ENCODE measurements at places on chromosomes 1 and 21. TPM values are rescaled to one million over a fixed set of nuclear protein-coding genes. Genes with fewer than 3 reads are reported as not detected.

GRCh38 chr1:37922767-37923550, 23.9 kb downstream of the INPP5B start:
- no peak for DNase-seq

The GLMP gene
- total RNA-seq = 26.5 TPM

The OR14K1 gene
- not detected for total RNA-seq

DNA sequence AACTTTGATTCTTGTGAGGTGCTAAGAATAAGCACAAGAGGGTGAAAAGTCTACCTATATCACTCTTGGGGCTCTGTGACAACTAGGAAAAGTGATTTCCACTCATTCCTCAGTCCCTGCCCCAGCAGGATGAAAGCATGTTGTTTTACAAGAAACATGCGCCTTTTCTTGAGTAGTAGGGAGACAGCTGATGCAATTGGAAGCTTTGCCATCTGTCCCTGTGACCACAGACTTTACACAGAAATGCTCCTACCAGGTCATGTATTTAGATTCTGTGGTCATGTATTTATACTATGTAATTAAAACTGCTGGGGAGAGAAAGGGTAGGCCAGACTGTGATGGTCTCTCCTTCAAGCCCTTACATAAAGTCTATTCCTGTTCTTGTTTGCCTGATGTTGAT, 445.5 kb downstream of the PTPRC start:
- DNase-seq = no peak

- DNase-seq = no peak
These were observed 28.5 kb upstream of the PTGS2 start for GRCh38 chr1:186708694-186709097.

DNA sequence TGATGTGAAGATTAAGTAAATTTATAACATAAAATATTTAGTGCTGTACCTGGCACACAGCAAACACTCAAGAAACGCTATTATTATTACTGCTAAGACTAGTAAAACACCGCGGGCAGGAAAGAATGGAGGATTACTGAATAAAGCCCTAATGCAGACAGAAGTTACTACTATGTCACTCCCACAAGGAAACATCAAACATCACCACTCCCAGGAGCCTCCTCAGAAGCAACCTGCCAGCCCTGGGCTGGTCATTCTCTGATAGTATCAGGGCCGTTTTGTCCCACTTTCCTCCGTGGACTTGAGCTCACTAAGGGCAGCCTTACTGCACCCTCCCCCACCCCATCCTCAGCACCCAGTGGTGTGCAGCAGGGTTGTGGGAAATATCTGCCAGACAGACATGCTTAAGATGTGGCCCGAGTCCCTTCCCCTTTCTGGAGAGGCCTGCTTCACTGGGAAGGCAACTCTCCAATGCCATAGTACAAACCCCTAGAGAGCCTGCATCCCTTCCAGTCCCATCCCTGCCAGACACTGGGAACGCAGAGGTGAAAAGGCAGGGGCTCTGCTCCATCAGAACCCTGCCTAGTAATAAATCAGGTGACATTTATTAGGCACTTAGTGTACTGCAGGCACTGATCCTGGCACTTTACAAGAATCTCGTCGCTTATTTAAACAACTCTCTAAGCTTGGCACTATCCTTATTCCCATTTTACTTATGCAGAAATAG, 41.7 kb upstream of the ECE1 start:
- no peak for DNase-seq

- no peak for DNase-seq
These were observed 586.5 kb downstream of the NEGR1 start for GRCh38 chr1:71695821-71696220.

The KRTAP8-1 gene
- not detected for total RNA-seq

GRCh38 chr1:178412400-178412770, 84.4 kb downstream of the CLEC20A start:
- DNase-seq = no peak

DNA sequence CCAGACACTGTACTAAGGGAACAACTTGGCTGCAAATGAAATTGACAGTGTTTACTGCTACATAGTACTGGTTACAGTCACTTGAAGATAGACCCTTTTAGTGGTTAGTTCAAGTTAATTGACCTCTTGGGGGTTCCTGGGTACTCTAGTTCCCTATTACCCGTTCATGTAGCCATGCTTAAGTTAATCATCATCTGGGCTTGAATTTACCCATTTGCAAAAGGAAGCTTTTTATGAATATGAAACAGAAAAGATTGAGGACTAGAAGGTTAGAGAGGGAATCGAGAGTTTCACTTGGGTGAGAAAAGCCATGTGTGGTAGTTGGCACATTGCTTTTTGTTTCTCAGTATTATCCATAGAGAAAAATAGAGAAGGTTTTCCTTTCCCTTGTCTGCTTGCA, 2.7 kb downstream of the MIA3 start:
- DNase-seq = no peak

DNA sequence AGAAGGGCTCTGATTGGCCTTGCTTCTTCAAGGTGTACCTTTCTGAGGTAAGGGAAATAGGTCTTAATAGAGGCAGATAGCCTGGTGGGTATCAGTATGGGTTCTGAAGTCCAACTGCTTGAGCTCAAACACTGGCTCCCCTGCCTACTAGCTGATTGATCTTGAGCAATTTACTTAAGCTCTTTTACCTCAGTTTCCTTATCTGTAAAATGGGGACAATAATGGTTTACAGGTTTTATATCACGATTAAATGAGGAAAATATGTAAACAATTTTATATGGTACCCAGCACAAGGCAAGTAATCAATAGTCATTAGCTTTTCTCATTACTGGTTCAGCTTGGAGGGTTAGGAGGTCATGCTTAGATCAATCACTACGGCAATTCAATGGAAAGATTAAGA, 75.8 kb upstream of the VTCN1 start:
- no peak for DNase-seq

The DNASE2B gene
- total RNA-seq = not detected

The VHLL gene
- total RNA-seq = not detected

DNA sequence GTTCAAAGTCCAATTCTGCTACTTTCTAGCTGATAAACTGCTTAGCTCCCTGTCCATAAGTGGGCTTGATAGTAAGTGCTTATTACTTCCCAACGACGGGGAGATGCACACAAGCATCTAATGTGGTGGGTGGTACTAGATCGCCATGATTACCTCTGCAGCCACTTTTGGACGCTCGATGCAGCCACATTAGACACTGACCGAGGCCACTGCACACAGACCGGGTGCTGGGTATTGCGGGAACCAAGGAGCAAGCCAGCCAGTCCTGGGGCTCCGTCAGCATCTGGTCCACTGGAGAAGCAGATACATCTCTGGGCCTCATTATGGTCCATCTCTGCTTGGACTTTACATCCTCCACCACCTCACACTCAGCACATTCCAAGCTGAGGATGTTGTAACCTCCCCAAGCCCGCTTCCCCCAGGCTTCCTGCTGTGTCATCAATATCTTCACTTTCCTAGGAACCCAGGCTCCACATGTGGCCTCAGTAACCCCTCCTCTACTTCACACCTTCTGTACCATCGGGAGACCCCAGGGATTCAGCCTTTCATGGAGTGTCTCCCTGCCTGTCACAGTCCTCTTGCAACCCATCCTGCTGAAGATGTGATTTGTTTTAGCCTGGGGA, 48.2 kb downstream of the RHOU start:
- no peak for DNase-seq

DNA sequence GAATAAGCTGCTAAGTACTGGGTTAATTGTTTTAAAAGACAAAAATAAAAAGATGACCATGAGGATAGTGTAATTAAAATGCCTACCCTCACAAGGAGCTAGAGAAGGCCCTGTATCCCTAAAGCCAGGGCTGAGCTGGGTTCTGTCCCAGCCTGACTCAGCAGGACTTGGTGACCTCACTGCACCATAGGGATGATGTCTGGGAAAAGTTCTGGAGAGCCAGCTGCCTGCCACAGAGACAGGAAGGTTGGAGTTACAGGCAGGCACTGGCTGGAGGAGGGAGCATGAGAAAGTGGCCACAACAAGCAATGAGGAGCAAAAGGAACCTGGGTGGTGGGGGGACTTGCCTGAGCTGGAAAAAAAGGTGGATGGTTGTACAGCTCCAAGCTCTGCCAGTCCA, 5.7 kb upstream of the TNR start:
- DNase-seq = no peak

DNA sequence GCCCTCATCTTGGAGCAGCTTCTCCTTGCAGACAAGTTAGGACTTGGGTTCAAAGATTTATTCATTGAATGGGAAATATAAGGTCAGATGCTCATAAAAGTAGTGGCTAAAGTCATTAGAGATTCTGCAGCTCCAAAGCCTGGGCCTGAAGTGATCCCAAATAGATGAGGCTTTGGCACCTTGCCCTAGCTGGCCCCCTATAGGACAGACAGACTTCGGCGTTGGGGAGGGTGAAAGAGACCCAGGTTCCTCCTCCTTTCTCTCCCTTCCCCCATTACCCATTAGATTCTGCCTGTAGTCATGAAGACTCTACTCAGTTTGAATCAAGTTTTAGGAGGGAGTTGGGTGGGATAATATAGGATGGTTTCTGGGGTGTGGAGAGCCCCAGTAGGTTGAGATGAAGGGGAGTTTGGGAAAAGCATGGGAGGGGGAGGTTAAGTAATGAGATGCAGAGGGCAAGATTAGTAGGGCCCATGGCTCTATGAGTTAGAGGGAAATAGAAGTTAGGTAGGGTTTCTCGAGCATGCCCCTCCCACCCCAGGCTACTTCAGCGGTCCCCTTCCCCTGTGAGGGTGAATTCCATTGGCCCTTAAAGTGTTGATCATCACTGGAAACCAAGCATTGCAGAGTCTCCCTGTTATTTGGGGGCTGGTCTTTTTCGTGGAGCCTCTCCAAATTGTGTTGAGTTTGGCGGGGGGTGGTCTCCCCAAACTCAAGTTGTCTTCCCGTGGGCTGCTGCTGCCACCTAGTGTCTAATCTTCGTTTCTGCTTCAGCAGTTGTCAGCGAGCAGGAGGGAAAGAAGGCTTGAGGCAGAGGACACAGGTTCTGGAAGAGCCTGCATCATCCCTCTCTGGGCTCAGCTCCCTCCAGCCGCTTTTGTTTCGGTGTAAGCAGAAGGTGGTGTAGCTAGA, 2.1 kb upstream of the AHDC1 start:
- DNase-seq = peak; percentile 66

GRCh38 chr1:164756741-164757140, 197.8 kb downstream of the PBX1 start:
- DNase-seq = no peak

- DNase-seq = no peak
These were observed 467.9 kb downstream of the SIPA1L2 start for GRCh38 chr1:232162001-232162400.

GRCh38 chr1:241592273-241592958, 47.8 kb downstream of the CHML start:
- no peak for DNase-seq

GRCh38 chr21:36433059-36433709, 46.7 kb downstream of the CLDN14 start:
- DNase-seq = no peak

GRCh38 chr1:43853161-43853921, 80.3 kb upstream of the ARTN start:
- DNase-seq = no peak

The SH2D5 gene
- 0.55 TPM for total RNA-seq

- no peak for DNase-seq
These were observed 3.3 kb upstream of the SKI start for GRCh38 chr1:2224631-2225428.

DNA sequence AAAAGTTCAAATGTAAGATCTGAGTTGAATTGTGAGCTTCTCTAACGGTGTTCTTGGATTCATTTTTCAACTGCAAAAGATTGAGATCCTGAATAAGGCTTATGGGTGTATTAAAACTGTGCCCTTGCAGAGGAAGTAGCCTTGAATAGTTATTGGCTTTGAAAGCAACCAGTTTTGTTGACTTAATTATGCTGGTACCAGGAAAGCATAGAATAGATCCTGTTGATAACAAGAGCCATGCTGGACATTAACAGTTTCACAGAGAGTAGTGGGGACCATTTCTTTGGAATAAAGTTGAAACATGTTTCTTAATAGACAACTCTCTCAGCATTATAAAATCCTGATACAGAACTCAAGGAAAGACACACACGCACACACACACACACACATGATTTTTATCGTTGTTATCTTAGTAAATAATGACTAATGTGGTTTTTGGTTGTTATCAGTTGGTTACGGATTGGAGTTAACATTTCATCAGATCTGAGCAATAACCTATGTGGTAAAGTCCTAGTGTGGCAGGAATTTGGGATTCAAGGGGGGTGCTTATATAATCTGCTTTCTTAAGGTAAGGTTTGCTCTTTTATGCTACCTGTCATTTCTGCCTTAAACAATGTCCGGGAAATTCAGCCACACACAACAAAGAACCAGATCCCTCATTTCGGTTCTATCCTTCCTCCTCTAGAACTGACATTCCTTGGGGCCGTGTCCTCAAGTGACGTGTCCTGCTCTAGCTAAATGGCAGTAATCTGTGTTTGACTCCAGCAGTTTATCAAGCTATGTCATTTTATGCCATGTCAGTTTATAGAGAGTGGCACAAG, 330.9 kb downstream of the CHRM3 start:
- DNase-seq = no peak

DNA sequence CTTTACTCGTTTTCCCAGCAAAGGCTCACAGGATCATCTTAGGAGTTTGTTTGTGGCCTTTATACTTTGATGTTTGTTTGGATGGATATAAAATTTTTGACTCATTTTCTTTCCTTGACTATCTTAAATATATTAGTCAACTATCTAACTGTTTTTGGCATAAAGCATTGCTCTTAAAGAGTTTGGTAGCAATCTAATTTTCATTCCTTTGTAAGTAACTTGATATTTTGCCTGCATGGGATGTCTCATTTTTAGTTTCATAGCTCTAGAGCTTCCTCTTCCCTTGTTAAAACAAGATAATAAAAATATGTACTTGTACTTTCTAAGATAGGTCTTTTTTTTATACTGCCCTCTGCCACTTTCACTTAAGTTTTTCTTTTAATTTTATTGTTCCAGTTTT, 161.9 kb downstream of the MAGI3 start:
- no peak for DNase-seq

GRCh38 chr21:44390886-44391285, 37.5 kb downstream of the TRPM2 start:
- DNase-seq = no peak

- DNase-seq = no peak
These were observed 45.0 kb downstream of the TAS1R2 start for GRCh38 chr1:18814425-18814824.

DNA sequence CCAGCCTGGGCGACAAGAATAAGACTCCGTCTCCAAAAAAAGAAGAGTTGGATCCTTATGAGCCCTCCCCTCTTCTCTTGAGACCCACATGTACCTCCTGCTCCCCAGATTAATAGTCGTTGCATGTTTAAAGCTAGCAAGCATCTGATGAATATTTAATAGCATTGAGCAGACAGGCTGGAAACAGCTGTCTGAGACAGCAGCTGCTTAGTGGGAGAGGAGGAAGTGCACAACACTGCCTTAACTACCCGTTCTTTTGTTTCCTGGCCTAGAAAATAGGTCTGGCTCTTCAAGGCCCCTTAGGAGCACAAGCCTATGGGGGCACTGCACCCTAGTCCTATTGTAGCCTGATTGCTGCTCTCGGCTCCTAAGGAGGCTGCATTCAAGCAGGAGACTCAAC, 17.3 kb upstream of the TMEM39B start:
- no peak for DNase-seq

The AIRE gene
- not detected for total RNA-seq

All from uterus (tissue), 4 donors.